ENCODE measurements at places on chromosomes 1 and 21.
A peak's percentile ranks its signal among the peaks of the same experiment; 100 is the strongest.

DNA sequence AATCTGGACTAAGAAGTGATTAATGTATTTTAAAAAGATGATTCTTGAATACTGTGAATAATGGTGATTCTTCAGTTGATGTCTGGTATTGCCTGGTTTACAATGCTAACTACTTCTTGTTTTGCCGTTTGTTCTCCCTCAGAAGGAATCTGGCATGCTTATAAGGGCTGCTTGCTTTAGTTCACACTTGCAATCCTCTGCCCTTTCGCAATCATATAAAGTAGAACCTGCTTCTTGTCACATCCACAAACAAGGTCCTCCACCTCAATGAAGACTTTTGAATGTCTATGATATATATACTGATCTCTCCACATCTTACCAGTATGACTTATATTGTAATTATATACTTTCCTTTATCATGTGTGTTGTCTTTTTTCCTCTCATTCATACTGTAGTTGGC, 92.6 kb downstream of the ADGRL4 start:
- no peak for DNase-seq

DNA sequence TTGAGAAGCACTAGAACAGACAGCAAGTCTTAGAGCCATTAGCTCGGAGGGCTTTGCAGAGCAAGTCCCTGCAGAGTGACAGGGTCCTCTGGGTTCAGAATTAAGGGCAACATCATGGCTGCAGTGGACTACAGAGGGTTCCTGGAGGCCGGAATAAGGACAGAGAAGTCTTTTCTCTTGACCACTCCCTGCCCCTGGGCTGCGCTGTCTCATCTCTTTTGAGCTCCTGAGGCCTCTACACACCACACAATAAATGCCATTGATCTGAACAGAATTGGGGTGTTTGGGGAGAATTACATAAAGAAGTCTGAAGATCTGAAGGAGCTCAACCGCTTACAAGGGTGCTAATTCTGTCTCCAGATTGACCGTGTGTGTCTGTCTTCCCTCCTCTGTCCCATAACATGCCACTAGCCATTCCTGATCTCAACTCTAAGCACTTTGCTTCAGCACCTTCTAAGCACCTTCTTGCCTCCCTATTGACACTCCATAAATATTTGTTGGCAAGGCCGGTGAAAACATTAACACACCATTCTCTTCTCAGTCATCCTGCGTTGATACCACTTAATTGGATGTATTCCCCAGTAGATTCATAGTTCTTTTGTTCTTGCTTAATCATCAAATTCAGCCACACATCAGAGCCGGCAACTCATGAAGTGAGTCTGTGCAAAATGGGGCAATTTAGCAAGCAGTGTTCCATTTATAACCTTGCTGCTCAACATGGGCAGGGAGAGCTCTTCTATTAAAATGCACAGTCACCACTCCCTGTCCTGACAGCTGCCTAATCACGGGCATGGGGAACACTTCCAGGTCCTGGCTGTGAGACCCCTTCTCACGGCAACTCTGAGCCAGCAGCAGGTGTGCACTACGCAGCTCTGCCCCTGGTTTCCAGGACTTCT, 49.7 kb downstream of the NMNAT2 start:
- DNase-seq, result no peak

DNA sequence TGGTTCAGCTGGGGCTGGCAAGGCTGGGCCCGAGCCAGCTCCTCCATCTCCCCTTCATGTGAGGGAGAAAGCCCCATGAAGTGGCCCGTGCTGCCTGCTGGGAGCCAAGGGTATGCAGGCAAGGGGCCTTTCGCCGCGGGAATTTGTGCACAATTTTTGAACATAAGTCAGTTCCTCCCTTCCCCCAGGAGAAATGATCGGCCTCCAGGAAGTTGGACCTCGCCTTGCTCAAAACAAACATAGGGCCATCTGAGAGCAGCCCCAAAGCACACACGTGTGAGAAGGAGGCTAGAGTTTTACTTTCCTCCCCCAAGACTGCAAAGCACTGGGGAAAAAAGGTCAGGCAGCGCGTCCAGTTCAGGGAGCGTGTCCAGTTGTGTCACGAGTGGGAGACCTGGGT, 64.7 kb downstream of the PRDM16 start:
- DNase-seq, result no peak

GRCh38 chr1:183411091-183411490, 7.1 kb downstream of the NMNAT2 start:
- DNase-seq, result no peak

DNA sequence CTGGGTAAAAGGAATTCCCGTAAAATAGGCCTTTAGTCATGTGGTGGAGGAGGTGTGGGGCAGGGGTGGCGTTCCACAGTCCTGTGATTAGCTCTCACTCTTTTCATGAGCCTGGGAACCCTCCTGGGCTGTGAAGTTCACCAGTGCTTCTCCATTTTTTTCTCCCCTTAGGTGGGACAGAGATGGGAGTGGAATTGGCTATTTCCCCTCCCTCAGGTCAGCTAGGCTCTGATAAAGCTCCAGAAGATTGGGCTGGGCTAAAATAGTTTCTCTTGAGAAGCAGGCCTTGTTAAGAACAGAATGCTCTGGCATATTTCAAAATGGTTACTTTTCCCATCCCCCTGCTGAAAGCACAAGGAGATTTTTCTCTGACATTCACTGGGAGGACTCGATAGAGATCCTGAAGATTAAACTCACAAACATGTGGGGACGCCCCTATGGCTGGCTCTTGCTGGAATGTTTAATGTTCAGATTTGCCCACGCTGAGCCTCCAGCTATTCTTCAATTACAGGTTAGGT, 33.4 kb upstream of the SLC2A1 start:
- no peak for DNase-seq

DNA sequence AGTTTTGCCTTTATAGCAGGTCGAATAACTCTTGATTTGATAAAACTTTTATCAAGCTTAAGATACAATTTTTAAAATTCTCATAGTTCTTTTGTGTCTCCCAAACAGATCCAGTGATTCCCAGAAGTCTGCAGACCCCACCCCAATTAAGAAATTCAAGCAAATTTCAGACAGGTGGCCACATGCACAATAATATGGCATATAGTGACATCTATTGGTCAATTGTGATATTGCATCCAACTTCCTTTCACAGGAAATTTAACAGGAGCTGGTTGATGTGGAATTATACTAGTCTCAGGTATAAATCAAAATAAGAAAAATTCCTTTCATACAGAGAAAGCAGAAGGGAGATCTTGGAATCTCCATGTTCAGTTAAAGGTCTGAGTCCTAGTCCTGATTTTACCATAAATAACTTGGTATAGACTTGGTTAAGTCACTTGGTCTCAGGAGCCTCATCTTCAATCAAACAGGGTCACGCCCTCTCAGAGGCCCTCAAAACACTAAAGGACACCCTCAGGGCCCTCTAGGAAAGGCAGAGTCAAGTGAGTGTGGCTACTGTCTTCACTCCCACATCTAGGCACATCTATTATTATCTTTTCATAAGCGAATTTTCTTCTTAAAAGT, 24.1 kb downstream of the PIGM start:
- DNase-seq, result no peak

GRCh38 chr1:226061841-226062557, 517 bp upstream of the H3-3A start:
- peak; percentile 47 for DNase-seq

All from CD4-positive, alpha-beta T cell treated with Interferon gamma for 1 hour (primary cell).